Left renal pelvis (tissue), 4 donors: ENCODE measurements at places on chromosomes 12 and 14. TPM values are rescaled to one million over a fixed set of nuclear protein-coding genes. Genes with fewer than 3 reads are reported as not detected.

DNA sequence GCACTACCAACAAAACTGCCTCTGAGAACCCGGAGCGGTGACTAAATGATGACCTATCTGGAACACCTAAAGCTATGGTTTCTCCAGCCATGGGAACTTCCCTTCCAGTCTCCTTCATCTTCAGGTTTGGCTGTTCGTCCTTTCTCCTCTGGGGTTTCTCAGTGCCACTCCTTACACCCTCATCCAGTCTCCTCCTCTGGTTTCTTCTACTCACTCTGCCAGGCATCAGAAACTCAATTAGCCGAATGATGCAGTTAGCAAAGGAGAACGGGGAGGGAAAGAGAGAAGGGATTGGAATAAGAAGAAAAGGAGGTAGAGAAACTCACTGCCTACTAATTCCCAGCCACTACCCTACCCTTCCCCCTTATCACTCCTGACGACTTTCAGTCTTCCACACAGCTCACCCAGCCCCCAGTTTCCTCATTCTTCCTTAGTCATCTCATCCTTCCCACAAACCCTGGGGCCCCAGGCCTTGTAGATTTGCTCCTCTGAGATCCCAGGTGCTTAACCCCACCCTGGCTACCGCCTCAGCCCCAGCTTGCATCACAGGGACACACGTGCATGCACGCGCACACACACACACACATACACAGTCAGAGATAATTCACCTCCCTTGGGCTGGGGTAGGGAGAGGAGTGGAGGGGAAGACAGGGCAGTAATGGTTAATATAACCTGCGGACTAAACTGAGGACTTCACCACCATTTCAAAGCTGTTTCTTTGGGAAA is 13.0 kb downstream of the FGD6 start:
- no peak for DNase-seq

DNA sequence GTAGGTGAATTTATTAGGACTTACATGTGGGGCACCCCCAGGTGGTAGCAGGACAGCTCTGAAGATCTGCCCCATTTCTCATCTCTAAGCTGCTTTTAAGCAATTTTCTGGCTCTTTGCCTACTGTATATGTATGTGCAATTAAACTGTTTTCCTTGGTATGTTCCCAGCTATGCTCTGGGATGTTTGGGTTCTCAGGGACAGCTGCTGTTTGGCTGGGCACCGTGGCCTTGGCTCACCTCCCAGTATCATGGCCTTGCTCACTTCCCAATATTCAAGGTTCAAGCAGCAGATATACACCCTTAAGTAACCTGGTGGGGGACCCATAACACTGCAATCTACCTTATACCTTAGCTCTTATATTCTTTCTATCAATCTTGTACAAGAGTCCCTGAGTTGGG is 53.7 kb upstream of the KITLG start:
- no peak for DNase-seq

DNA sequence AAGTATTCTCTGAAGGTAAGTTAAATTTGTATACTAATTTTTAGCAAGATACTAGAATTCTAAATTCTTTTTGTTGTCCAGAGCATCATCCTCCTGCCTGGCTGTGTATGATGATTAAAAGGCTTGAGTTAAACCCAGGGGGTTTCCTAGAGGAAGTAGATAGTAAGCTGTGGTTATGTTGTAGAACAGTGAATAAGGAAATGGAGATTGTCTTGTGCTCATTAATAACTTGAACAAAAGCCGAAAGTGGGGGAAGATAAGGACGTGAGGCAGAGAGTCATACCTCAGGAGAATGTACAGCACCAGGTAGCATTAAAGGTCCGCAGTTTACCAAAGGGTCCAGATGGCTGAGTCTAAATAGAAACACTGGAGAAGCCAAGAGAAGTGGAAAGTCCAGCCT is 42.0 kb downstream of the CKB start:
- DNase-seq, result no peak

DNA sequence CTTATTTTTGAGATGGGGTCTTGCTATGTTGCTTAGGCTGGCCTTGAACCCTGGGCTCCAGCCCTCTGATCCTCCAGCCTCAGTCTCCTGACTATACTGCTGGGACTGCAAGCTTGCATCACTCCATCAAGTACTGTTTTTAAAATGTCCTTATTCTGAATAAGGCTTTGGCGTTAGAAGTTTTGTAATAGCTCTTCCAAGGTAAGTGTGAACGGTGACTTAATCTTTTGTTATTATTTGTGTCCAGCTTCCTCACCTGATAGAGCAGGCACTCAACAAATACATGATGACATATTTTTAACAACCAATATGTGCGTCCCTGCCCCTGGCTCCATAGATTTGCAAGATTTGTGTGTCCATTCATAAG is 1.4 kb downstream of the C1RL start:
- no peak for DNase-seq

The RERGL gene
- 1.7 TPM for polyA plus RNA-seq
